Stimulated activated CD8-positive, alpha-beta memory T cell treated with anti-CD3 and anti-CD28 coated beads, Interleukin-7, amount 100 ng/mL, for 48 hours (primary cell): ENCODE measurements at places on chromosomes 5 and 9.

DNA sequence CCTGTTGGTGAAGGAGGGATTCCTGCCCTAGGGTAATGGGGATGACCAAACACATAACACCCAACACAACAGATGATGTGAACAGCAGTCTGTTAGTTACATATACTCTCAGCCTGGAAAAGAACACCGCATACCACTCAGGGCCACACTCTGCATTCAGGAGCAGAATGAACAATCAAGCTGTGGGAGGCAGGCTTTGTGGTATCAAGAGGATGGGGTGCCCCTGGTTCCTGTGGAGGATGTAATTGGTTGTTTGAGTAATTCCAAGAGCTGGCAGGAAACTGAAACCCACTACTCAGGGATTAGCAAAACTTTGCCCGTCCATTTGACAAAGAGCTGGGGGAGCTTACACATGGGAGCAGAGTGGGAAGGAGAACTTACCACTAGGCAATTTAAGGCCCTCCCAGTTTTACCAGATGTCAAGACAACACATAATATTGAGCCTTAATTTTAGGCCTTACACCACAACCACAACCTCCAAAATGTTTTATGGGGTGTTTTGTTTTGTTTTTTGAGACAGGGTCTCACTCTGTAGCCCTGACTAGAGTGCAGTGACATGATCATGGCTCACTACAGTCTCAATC is 15.6 kb upstream of the PRKAA1 start:
- DNase-seq, result peak; percentile 57

- DNase-seq, result no peak
These were observed 386.8 kb downstream of the TRIM36 start for GRCh38 chr5:114782869-114783268.

DNA sequence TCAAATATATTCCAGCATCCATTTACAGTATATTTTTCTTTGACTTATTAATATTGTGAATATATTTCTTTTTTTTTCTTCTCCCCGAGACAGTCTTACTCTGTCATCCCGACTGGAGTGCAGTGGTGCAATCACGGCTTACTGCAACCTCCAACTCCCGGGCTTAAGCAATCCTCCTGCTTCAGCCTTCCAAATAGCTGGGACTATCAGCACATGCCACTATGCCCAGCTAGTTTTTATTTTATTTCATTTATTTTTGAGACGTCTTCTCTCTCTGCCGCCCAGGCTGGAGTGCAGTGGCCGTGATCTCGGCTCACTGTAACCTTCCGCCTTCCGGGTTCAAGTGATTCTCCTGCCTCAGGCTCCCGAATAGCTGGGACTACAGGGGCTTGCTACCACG is 7.4 kb upstream of the GLIPR2 start:
- DNase-seq, result no peak

GRCh38 chr5:95022967-95023695 is 261.8 kb downstream of the MCTP1 start:
- no peak for DNase-seq

DNA sequence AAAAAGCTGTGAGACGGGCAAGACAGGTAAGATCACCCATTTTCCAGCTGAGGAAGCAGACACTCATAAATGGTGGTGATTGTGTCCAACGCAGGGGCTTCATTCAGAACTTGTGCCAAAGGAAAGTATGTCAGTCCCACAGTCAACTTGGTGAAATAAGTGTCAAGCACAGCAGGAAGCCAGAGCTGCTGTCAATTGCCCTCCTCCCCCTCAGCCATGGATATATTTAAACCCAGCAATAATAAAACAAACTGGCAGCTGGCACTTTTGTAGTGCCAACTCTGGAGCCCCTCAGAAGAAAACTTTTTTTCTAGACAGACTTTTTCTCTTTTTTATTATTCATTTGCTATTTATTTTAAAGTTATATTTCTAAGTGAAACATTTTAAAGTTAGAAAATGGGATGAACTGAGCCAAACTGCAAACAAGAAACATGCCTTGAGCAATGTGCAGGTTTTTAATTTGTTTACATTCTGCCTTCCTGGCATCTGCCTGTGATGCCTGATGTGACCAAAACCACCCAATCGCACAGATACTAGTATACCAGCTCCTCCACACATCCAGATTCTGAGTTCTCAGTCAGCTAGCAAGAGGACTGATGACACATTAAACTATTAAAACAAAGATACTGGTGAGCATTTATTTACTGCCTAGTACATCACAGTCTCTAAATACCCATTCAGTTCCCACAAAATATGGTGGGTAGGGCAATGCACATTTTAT is 17.0 kb downstream of the DMAC1 start:
- DNase-seq, result no peak

DNA sequence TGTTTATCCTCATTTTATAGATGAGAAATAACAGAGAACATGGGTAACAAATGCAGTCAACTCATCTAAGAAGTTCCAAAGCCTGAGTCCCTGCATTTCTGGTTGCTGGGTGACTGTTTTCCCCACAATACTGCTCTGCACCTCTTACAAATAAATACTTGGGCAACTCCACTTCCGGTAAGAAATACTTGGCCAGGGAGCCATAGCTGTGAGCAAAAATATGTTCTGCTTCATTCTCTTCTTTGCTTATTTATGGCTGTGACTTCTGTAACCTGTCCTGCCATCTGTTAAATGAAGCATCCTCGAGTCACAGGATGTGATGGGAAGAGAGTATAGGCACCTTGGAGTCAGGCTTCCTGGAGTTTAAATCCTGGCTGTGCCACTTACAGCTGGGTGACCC is 49.9 kb downstream of the GDNF start:
- DNase-seq, result no peak

GRCh38 chr5:151454166-151454565 is 6.8 kb downstream of the SLC36A1 start:
- DNase-seq, result no peak

DNA sequence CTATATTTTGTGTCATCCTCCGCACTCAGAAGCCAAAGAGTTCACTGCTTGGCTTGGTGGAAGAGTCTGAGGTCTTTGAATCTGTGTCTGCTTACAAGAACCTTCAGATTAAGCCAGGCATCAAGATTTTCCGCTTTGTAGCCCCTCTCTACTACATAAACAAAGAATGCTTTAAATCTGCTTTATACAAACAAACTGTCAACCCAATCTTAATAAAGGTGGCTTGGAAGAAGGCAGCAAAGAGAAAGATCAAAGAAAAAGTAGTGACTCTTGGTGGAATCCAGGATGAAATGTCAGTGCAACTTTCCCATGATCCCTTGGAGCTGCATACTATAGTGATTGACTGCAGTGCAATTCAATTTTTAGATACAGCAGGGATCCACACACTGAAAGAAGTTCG is 19.2 kb downstream of the TIGD6 start:
- no peak for DNase-seq

GRCh38 chr5:58201922-58202648 is 257.8 kb downstream of the PLK2 start:
- DNase-seq, result no peak

DNA sequence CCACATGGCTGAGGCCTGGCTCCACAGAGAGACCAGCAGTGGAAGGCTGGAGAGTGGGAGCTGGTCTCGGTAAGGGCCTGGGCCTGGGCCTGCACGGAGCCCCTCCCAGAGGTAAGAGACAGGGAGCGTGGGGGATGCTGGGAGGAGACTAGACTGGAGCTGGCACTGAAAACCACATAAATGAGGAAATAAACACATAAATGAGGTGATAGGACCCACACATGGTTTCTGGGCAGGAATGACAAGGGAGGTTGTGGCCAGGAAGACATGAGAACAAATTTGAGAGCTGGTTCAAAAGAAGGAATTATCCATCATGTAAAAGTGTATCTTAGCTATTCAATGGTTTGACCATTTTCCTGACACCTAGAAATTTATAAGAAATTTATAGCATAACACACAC is 451.7 kb upstream of the DAP start:
- DNase-seq, result no peak

GRCh38 chr9:94479757-94480156 is 75.1 kb upstream of the PCAT7 start:
- DNase-seq, result no peak

GRCh38 chr9:128341435-128341849 is 1.1 kb downstream of the SLC27A4 start:
- DNase-seq, result peak; percentile 33

- no peak for DNase-seq
These were observed 15.1 kb upstream of the ERAP1 start for GRCh38 chr5:96822686-96823459.

- no peak for DNase-seq
These were observed 1765.3 kb downstream of the EFNA5 start for GRCh38 chr5:105905392-105905791.

DNA sequence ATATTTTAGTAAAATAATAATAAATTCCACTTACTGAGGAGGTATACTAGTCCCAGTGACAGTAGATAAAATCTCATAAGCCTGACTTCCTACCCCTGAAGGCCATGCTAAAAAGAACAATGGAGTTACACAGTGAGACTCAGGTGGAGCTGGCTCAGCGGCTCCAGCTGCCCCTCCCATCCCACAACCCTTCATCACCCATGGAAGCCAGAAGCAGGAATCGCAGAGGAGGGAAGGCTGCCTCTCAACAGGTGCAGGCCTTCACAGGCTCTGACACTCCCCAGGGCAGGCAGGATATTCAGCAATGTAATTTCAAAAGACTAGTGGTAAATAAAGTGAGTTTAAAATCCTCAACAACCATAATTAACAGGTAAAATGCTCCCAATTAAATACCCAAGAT is 67.5 kb downstream of the FANCC start:
- no peak for DNase-seq

DNA sequence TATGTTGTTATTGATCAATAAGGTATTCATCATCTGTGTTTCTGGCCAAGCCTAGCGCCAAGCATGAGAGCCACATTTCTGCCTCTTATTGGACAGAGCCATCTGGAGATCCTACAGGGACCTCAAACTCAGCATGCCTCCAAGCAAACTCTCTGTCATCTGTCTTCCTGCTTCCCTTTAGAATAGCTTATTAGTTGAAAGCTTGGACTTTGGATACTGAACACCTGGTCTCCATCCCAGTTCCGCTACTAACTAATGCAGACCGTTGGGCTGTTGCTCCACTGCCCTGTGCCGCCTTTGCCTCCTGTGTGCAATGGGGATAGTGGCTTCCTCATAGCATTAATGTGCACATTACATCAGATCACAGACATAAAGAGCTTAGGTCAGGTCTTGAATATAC is 65.5 kb downstream of the MAP1B start:
- DNase-seq, result no peak

DNA sequence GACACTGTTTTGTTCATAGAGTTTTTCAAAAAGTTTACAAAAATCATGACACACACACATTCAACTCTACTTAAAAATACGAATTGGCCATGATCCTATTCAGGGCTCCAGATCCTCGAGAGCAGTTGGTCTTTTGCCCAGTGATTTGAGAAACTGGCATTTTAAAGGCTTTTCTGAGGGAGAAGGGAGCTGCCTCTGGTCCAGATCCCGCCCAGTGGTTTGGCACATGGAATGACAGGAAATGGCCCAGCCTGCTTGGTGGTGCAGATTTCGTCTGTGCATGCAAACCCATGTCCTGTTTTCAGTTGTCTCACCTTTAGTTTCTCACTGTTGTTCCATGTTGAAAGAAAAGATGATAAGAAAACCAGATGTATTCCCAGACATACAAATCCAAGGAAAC is 3.6 kb downstream of the CAMK4 start:
- no peak for DNase-seq

DNA sequence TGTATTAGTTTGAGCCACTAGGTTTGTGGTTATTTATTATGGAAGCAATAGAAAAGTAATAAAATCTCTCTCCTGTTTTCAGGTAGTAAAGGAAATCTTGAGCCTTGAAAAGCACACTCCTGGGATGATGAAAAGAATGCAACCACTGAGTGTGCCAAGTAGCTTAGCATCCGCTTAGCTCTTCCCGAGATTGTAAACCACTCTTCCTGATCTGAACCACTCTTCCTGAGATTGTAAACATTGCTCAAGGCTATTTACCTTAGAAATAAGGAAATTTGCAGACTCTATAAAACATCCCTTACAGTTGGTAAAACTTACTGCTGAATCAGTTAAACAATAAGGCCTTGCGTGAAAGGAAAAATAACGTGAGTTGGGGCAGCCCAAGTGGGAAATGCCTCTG is 17.4 kb upstream of the IL33 start:
- no peak for DNase-seq

- no peak for DNase-seq
These were observed 210.5 kb downstream of the ELAVL2 start for GRCh38 chr9:23615569-23615968.

GRCh38 chr5:149727336-149728035 is 2.6 kb upstream of the PPARGC1B start:
- no peak for DNase-seq

DNA sequence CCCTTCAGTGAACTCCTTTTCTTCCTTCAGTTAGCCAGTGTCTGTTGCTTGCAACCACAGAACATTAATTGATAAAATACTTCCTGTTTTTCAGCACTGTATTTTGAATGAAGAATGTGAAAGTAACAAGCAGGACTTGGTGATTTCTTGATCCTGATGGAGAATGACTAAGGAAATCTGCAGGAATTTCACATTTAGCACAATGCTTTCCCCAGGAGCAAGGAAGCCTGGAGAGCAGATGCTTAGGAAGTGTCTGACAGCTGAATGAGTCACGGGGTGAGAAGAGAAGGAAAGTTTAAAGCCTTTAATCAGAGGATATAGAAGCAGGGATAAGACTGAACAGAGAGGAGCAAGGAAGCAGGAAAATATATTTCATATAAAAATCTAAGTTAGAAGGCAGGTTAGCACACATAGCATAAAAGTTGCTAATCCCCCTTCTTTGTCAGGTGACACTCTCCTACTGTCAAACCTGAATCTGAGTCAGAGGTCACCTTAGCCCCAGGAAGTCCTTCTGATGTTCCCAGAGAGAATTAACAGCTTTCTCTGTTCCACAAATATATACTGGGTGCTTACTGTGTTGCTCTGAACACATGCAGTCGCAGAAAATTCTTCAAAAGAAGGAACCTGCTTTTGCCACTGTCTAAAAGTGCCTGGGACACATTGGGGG is 59.7 kb downstream of the GNA14 start:
- no peak for DNase-seq

GRCh38 chr5:168438349-168438748 is 47.9 kb upstream of the RARS1 start:
- no peak for DNase-seq

DNA sequence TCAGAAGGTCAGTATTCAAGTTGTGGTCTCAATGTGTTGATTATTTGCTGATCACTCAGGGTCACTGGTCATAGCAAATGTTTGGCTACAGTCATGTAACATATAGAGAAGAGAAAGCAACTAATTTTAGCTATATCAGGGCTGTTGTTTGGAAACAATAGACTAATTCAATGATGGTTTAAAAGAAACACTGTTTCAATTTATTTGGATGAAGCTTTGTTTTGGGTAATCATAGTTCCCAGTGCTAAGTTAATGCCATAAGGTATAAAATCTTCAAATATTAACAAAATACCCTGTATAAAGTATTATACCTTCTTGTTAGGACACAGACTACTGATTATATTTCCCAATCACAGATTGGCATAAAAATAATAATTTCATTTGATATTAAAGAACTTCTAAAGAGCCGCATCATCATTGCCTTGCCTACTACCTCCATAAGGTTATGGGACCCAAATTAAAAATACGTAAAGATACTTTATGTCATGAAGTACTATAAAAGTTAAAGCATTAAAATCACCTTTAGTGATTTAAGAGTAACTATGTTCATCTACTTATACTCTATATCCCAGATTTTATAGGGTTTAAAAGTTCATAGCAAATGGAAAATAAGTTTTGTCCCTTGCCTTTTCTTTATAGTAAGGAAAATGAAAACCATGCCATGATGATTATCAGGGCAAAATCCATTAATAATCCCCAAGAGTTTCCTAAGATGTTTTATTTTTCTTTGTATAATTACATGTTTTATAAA is 6.0 kb downstream of the NR3C1 start:
- no peak for DNase-seq
